Erythroblast (primary cell): ENCODE measurements at places on chromosomes 5 and 9.

- no peak for DNase-seq
Measured at GRCh38 chr9:130936285-130937117, 2.5 kb downstream of the FIBCD1 start.

DNA sequence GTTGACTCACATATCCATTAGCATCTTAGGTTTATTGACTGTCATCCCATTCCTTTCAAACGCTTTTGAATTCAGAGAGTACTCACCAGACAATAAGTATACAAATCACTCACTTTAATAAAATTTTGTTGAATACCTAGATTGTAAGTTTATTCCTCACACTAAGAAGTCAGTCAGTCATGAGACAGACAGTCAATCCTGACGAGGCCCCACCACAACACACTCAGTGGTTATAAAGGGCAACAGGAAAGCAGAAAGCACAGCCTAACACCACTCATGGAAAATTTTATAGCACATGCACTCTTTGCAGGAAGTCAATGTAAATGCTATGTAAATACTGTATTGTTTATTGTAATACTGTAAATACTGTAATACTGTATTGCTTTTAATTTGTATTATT lies 176.3 kb upstream of the PTGER4 start:
- no peak for DNase-seq

GRCh38 chr5:105953616-105954015 lies 1717.1 kb downstream of the EFNA5 start:
- no peak for DNase-seq

DNA sequence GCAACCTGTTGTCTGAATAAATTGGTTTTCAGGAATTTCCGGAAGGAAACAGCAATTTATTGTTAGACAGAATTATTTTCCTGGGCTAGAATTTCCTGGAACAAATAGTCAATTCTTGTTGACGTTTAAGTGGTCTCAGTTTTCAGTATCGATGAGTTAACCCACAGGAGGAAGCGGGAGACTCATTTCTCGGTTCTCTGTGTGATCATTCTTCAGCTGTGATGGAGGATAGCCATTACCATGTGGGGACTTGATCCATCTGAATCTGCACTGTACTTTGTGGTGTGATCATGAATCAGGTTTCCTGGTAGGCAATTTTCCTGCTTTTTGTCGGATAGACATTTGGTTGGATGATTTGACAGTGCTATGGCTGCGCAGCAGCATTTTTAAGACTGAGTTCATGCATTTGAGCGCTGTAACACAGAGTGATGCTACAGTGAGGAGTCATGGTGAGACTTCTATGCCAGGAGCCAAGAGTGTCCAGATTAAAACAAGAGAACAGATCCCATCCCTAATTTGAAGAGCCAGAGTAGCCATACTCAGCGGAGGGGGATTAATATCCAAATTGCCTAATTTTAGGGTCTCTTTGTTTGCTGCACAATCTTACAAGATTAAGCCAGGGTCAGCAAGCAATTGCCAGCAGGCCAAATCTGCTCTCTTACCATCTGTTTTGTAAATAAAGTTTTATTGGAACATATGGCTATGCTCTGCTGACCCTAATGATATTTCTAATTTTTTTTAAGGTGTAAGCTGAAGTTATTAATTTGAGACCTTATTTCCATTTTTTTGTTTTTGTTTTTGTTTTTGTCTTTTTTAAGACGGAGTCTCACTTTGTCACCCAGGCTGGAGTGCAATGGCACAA lies 355.9 kb downstream of the RAB3C start:
- no peak for DNase-seq

GRCh38 chr9:123115146-123115913 lies 81.9 kb downstream of the GPR21 start:
- no peak for DNase-seq

- no peak for DNase-seq
Measured at GRCh38 chr9:87443006-87443405, 54.7 kb upstream of the DAPK1 start.

DNA sequence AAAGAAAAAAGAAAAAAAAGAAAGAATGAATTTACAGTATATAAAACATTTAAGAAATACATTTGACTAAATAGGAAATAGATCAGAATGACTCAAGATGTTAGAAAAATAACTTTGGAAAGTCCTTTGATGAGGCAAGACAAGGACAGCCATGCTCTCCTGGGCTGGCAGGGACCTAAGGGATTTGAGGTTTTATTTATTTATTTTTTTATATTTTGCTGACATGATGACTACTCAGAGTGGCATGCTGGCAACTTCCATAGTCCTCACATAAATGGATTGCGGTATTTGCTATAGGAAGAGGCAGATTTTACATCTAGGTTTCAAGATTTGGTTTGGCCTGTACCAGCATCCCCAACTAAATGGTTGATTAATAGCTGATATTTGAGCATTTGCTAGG lies 17.7 kb downstream of the SLC28A3 start:
- DNase-seq, result no peak

- no peak for DNase-seq
Measured at GRCh38 chr5:82931110-82931509, 146.1 kb downstream of the TMEM167A start.

DNA sequence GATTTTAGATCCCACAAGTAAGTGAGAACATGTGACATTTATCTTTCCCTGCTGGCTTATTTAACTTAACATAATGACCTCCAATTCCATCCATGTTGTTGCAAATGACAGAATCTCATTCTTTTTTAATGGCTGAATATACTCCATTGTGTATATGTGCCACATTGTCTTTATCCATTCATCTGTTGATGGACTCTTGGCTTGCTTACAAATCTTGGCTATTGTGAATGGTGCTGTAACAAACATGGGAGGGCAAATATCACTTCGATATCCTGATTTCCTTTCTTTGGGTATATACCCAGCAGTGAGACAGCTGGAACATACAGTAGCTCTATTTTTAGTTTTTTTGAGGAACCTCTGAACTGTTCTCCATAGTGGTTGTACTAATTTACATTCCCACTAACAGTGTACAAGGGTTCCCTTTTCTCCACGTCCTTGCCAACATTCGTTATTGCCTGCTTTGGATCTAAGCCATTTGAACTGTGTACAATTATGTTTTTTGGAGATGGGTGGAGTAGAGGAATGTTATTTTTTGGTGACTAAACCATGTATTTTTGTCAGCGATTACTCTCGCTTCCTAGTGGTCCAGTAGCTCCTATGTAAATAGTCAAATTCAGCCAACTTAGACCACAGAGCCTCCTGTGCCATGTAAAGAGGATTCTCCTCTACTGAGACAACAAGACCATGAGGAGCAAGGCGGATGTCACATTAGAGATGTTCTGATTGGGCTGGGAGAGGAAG lies 60.6 kb downstream of the TNFSF15 start:
- no peak for DNase-seq

DNA sequence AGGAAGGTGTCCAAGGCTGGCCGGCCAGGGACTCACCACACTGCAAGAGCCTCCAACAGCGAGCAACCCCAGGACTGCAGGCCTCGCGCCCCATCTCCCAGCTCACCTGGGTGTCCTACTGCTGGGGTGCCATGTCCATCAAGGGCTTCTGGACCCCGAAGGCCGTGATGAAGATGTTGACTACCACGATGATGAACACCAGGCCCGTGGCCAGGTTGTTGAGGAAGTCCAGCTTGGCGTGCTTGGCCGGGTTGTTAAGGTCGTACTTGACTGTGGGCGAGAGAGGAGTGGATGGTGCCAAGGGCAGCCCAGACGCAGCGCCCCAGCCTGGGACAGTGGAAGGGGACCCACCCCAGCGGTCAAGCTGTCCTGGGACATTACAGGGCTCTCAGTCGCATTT lies 9.3 kb downstream of the NINJ1 start:
- no peak for DNase-seq

DNA sequence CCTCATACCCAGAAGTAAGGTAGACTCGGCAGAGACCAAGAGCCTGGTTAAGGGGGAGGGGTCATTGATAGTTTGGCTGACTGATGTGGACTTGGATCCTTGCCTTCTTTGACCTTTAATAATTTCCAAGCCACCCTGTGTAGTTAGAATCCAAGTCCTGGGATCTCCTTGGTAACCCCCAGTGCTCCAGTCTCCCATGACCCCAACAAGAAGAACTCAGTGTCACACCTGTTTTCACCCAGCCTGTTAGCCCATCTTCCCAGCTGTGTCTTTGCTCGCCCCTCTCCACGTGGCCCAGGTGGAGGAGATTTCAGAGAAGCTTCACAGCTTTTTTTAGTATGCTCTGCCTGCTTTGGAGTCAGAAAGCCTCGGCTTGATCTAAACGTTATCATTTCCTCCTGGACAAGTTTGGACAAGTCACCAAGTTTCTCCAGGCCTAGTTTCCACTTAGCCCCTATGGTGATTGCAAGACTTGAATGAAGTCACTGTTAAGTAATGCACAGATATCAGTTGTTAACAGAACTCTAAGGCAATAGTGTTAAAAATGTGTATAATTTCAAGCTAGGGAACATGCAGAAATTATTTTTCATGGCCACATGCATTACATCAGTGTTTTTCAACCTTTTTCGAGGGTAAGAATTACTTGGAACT lies 170.0 kb downstream of the TMEM38B start:
- no peak for DNase-seq

DNA sequence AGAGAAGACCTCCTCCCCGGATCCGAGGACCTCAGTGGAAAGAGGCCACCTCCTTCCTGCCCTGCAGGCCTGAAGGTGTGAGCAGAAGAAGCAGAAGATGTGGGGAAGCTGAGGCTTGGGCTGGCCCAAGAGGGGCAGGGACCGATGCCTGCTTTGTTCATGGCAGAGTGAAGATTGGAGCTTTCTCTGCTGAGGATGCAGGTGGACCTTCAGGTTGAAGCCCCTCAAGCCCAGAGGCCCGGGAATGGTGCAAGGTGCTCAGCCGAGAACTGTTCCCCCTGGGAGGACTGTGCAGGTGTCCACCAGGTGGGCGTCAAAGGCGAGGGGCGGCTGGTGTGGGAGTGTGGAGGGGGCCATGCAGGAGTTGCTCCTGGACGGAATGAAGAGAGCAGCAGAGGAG lies 277.9 kb upstream of the IRX2 start:
- DNase-seq, result no peak
